ENCODE measurements at places on chromosomes 13 and 19.

- DNase-seq = no peak
These were observed 382.0 kb downstream of the ZNF536 start for GRCh38 chr19:30754162-30754561.

DNA sequence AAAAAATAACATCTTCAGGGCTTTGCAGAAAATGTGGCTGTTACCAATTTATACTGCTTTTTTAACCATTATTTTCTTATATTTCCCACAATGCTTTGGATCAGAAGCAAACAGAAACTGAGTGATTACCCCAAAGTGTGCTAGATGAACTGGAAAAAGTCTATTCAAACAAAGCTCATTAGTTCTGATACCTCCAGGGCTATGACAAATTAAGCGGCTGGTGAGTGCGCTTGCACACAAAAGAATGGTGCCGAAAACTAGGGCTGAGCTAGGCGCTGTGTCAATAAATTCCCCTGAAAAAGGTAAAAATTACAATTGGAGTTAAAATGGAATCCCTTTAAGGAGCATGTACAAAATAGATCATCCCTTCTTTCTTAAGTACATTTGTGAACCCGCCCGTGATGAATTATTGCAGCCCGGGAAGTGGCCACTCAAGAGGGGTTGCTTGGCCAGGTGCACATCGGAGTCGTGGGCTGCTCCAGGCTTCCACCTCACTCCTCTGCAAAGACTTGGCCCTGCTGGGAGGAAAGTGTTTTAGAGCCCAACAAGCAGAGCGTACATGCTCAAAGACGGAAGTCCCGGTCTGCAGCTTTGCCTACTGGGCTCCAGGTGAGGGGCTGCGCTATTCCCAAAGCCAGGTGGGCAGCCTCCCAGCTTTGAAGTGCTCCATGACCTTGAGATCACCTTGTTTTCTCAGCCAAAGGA, 164.0 kb upstream of the ZNF507 start:
- DNase-seq = no peak

- peak; percentile 79 for DNase-seq
These were observed 15.9 kb upstream of the NOP53 start for GRCh38 chr19:47729468-47729798.

DNA sequence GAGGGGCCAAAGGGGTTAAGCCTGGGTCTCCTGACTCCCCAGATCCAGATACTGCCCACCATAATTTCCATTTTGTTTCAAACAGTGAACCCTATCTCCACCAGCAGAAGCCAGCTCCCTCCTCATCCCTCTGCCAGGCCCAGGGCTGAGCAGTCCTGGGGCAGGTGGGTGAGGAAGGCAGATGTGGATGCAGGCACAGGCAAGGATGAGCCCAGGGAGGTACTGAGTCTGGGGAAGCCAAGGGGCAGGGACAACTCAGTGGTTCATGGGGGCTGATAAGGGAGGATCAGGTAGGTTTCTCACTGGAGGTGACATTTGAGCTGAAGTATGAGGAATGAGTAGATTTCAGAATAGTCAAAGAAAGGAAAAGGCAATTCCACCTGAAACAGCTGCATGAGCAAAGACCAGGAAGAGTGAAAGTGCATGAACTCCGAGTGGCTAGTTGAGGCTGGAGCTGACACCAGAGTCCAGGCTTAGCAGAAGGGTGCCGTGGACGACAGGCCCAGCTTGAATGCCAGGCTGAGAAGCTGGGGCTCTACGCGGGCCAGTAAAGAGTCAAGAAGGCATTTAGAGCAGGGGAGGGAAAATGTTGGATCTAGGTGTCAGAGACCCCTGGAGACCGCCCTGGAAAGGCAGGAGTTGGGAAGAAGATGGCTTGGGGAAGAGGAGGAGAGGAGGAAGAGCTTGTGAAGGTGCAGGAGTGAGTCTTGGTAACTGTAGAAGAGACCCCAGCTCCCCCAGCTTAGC, 10.3 kb downstream of the CIC start:
- no peak for DNase-seq

- DNase-seq = peak; percentile 12
These were observed 711.5 kb downstream of the PCDH17 start for GRCh38 chr13:58343076-58343475.

DNA sequence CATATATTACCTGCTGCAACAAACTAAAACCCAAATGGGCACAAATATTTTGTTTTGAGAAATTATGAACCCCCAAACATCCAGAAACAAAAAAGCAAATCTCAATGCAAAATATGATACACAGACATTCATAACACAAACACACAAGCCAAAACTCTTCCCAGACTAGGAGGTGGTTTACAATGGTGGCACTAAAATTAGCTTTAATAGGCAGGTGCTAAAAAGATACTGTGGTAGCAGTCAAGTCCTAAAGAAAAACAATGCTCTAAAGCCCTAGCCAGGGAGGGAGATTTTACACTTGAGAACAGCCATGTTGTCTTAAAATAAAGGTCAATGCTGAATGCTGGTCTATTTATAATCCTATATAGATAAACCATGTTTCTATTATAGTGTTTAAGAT, 65.0 kb downstream of the DOCK9 start:
- DNase-seq = no peak

DNA sequence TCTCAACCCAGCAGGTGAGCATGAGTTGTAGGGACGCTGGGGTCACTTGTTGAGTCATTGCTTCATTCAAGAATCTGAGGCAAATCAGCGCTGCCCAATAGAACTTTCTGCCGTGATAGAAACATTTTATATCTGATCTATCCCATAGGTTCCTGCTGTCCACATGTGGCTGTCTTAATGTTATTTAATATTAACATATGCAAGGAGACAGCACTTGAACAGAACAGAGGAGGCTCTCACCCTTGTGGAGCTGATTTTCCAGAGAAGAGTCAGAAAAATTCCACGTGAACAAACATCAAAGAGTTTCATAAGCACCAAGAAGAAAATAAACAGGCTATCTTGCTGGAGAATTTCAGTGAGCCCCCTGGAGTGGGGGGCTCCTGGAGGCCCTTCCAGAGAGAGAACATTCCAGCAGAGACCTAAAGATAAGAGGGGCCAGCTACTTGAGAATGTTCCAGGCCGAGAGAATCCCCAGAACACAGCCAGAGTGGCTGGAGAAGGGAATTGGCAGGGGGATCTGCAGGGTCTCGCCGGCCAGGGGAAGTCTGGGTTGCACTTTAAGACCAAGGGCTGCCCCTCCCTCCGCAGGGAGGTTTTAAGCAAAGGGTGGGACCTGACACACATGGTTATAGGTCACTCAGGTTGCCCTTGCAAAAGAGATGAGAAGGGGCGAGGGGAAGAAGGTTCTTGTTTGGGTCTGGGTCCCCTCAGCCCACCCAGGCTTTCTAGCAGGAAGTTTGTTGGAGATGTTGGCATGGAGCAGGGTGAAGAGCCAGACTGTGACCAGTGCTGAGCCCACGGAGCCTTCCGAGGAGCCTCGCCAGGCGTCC, 135.7 kb downstream of the CRYL1 start:
- DNase-seq = no peak

- no peak for DNase-seq
These were observed 228.5 kb downstream of the RFC3 start for GRCh38 chr13:34046457-34046856.

DNA sequence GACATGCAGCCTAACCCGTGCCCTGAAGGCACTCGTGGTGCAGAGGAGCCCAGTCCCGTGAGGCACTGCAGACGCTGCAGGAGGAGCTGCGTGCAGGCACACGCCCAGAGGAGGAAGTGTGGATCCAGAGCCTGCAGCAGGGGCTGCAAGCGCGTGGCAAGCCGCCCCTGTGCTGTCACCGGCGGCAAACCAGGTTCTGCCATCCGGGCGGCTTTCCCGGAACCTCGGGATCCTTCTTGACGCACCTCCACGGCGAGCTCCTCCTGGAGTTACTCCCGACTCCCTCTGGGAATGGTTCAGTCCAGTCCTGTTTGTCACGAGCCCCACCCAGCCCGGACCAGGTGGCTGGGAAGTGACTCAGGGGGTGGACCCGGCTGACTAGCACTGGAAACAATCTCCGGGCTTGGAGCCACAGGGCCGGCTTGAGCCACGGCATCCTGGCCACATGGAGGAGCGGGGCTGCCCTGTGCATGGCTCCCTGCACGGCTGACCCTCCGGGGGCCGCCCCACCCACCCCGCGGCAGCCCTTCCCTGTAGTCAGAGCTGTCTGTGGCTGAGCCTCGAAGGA, 10.2 kb downstream of the DPP9 start:
- DNase-seq = peak; percentile 88

DNA sequence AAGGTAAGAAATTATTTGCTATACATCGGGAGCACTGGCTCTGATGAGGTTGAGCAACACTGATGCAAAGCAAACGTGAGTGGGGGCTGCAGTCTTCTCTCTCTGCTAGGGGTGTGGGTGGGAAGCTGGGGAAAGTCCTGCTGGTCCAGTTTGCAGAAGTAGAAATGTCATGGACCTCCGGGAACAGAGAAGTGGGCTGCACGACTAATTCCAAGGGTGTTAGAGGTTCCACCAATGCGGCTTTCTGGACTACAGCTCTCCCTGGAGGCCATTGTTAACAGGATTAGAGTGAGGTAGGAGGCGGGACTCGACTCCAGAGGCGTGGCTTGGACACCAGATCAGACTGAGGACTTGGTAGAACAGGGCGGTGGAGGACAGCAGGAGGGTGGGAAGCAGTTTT, 5.7 kb upstream of the FBXO27 start:
- no peak for DNase-seq

DNA sequence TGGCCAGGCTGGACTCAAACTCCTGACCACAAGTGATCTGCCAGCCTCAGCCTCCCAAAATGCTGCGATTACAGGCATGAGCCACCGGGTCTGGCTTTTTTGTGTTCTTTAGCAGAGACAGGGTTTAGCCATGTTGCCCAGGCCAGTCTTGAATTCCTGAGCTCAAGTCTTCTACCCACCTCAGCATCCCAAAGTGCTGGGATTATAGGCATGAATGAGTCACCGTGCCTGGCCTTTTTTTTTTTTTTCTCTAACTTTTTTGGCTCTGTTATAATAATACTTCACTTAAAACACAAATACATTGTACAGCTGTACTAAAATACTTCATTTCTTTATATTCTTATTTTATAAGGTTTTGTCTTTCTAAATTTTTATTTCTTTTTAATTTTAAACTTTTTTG, 599.5 kb upstream of the PCDH9 start:
- no peak for DNase-seq

GRCh38 chr13:75801388-75801945, 165.3 kb downstream of the LMO7 start:
- DNase-seq = no peak

DNA sequence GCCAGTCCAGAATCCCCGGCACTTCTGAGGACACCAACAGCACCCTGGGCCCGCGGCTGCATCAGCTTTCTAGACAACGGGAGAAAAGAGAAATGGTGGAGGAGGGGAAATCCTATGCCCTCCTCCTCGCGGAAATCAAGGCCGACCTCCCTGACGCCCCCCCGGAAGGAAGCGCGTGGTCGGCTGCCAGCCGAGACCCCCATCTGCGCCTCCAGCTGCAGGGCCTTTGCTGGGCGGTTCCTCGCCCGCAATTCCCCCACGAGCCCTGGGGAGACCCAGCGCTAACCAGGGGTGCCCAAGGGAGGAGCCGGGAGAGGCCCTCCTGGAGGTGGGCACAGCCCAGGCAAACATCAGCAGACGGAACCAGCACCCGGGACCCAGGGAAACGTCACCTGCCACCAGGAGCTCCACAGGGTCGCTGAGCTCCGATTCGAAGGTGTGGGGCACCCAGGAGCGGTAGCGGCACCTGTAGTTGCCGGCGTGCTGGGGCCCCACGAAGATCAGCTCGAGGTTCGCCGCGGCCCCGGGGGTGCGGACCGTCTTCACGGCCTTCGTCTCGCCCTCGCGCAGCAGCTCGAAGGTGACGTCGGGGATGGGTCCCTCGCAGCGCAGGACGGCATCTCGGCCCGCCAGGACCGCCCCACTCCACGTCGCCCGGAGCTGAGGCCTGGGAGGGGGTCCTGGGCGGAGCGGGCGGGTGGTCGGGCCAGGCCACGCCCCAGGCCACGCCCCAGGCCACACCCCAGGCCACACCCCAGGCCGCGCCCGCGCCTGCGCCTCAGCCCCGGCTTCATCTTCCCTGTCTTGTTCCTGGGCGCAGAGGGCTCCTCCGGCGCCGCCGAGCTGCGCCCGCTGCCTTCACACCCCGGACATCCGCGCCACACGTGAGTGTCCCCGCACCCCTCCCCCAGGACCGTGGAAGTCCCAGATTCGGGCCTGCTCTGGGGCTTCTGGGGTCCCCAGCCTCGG, 6.0 kb downstream of the A1BG start:
- no peak for DNase-seq

DNA sequence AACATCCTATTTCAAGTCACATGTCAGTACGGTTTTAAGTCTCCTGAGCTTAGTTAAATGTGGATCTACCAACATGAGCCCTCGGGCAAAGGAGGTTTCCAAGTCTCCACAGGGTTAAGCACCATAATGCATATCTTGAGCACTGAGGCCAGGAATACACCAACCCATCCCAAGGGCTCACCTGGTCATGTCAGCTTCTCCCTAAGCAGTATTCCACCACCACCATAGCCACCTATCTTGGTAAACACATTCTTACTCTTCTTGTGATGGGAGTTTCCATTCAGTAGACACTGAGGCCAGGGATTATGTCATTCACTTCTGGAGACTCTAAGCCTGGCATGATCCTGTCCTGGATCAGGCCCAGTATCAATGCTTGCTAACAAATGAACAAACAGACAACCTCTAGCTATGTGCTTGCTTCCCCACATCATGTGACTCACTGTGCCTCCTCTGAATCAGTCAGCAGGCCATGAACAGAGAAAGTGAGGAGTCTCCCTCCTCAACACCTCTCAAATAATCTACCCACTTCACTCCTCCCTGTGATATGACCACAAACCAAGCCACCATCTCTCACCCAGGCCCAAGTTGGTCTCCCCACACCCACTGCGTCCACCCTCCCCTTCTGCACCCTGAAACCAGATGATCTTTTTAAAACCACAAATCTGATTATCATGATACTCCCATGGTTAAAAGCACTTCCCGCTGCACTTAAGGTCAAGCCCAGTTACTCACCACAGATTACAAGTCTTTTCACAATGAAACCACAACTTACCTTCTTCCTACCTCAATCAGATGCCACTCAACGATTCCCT, 5.8 kb downstream of the PEG3 start:
- no peak for DNase-seq

GRCh38 chr19:9323557-9323918, 441 bp upstream of the ZNF559 start:
- peak; percentile 61 for DNase-seq

GRCh38 chr13:24625331-24625731, 54.9 kb upstream of the ATP12A start:
- DNase-seq = no peak

DNA sequence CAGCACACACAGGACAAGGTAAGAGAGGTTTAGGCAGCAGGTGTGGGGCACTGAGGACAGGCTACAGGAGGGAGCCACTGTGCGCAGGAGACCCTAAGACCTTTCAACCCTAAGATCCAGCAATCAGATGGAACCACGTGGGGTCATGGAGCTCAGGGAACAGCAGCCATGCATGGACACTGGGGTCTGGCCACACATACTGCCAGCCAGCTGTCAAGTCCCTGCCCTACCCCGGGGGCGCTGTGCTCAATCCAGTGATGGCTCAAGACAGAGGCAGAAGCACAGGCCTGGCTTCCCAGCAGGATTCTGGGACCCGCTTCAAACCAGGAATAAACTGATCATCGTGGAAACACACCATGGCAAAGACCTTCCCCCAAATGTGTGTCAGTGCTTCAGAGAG, 25.5 kb upstream of the EPHX3 start:
- no peak for DNase-seq
